ENCODE measurements at places on chromosomes 7 and 10. TPM values are rescaled to one million over a fixed set of nuclear protein-coding genes. Genes with fewer than 3 reads are reported as not detected.

CTAGE15 gene
- not detected for polyA plus RNA-seq

GRCh38 chr10:4332764-4333458 lies 493.1 kb upstream of the AKR1E2 start:
- no peak for DNase-seq

IL15RA gene
- polyA plus RNA-seq = 4.6 TPM

- DNase-seq = peak; percentile 81
Observed at GRCh38 chr10:110495731-110496552, 1.8 kb upstream of the DUSP5 start.

GRCh38 chr10:7686351-7687171 lies 16.6 kb upstream of the ITIH2 start:
- no peak for DNase-seq

DNA sequence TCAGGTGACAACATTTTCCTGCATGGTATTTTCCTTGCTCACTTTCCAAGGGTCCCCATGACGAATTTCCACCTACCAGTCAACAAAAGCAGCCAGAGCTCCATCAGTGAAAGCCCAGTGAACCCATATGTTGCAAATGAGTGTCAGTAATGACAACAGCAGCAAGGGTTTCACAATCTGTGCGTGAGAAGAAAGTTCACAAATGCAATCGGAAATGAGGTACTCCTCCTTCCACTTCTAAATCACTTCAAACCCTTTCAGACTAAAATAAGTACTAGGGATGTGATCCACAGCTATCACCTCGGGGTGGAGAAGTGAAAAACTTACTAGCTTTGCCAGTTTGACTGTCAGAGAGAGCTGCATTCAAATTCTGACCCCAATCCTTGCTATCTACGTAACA lies 55.6 kb upstream of the BET1 start:
- no peak for DNase-seq

DNA sequence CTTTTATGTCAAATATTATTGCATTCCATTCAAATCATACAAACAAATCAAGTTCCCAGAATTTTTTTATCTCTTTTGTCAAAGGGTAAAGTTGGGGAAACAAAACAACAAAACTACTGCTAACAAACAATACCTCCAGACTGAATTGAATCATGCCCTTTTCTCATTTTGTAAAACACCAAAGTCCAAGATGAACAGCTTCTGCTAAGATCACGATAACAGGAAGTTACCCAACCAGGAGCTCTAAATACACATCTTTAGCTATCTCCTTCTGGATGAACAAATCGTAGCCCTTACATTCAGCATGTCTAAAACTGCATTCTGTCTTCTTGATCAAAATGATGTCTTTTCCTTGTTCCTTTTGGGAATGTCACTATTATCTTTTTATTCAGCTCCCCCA lies 97.4 kb downstream of the CTTNBP2 start:
- DNase-seq = no peak

ARL5B gene
- 2.7 TPM for polyA plus RNA-seq

GRCh38 chr10:34374356-34375045 lies 440.6 kb downstream of the PARD3 start:
- DNase-seq = no peak

ACBD7 gene
- 0.76 TPM for polyA plus RNA-seq

TAS2R60 gene
- polyA plus RNA-seq = not detected

DNA sequence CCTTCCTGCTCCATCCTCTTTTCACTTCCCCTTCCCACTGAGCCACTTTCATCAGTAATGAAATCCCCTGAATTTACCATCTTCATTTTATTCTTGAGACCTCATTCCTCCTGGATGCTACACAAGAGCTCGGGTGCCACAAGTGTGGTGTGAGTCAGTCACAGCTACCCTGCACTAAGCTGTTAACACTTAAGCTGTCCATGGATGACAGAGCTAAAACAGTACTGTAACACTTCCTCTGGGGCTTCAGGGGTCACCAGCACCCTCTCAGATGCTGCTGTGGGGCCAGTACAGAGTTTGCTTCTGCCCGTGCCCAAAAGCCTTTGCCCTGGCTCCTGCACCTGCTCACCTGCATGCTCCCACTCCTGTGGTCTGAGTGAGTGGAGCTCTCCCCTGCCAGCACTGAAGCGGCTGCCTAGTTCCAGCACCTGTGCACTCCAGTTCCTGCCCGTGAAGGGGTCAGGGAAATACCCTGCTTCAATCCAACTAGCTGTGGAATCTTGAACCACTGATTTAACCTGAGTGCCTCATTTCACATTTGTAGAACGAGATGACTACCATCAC lies 71.9 kb downstream of the POT1 start:
- DNase-seq = no peak

DNA sequence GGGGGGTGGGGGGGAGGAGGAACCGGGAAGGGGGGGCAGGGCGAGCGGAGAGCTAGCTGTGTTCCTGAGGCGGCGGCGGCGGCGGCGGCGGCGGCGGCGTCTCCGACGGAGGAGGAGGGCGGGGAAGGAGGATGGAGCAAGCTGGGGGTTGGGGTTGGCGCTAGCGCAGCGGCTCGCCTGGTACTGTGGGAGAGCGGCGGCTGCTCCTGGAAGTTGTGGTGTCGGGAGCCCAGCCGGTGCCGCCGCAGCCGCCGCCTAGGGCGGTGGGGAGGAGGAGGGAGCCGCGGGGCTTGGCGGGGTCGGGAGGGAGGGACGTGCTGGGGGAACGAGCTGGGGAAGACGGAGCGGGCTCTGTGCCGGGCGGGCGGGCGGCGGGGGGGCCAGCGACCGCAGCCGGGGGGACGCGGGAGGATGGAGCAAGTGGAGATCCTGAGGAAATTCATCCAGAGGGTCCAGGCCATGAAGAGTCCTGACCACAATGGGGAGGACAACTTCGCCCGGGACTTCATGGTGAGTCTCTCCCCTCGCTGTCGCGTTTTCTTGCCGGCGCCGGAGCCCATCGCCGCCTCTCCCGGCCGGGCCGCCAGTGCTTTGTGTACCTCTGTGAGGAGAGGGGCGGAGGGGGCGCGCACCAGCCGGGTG lies at the start of gene PTPN12:
Gene PTPN12 (plus strand): TSS at position 160 of the 642 bp plus-strand sequence. CDS start 252 bp downstream, at position 412.
- no peak for DNase-seq

HMX3 gene
- not detected for polyA plus RNA-seq

Data from BJ (cell line).